ENCODE measurements at places on chromosomes 5 and 9. TPM values are rescaled to one million over a fixed set of nuclear protein-coding genes. Genes with fewer than 3 reads are reported as not detected.

The SLC22A4 gene
- total RNA-seq, result 25.1 TPM

The IFNE gene
- total RNA-seq, result not detected

The PCDHGB4 gene
- total RNA-seq, result 2.3 TPM

The PPP3R2 gene
- not detected for total RNA-seq

The RUSC2 gene
- 14.8 TPM for total RNA-seq

The PCDHB11 gene
- total RNA-seq, result 3.4 TPM

The FBP2 gene
- total RNA-seq, result not detected

The PCDHB2 gene
- 1.4 TPM for total RNA-seq

The FST gene
- not detected for total RNA-seq

The BICD2 gene
- 36.8 TPM for total RNA-seq

The UBE2QL1 gene
- 0.32 TPM for total RNA-seq

The NCS1 gene
- total RNA-seq, result 0.61 TPM

The PDE6A gene
- total RNA-seq, result not detected

The LHX6 gene
- 0.41 TPM for total RNA-seq

The MUSK gene
- not detected for total RNA-seq

The HRH2 gene
- total RNA-seq, result 14.6 TPM

The ACTL7B gene
- not detected for total RNA-seq

The ITK gene
- 43.8 TPM for total RNA-seq

The NPM1 gene
- total RNA-seq, result 441 TPM

The AUH gene
- 24.1 TPM for total RNA-seq

The NUTM2F gene
- total RNA-seq, result not detected

The MEGF10 gene
- total RNA-seq, result 0.17 TPM

The GABRA1 gene
- not detected for total RNA-seq

The SLC25A51 gene
- total RNA-seq, result 26.6 TPM

The ORM2 gene
- not detected for total RNA-seq

The PCDHGB3 gene
- total RNA-seq, result 4.6 TPM

The PDLIM4 gene
- 9.1 TPM for total RNA-seq

The SHISAL2B gene
- not detected for total RNA-seq

The ZNF169 gene
- total RNA-seq, result 15.0 TPM

The SPATA24 gene
- total RNA-seq, result 2.1 TPM

The HMGCS1 gene
- 18.7 TPM for total RNA-seq

The C7 gene
- 461 TPM for total RNA-seq

The PRRT1B gene
- total RNA-seq, result not detected

The SCAMP1 gene
- total RNA-seq, result 28.0 TPM

The DMRT2 gene
- not detected for total RNA-seq

The PCDHGA6 gene
- total RNA-seq, result 4.1 TPM

The IL33 gene
- total RNA-seq, result 14.6 TPM

The NREP gene
- 34.2 TPM for total RNA-seq

The GALNT10 gene
- 50.2 TPM for total RNA-seq

The SEC24A gene
- 35.0 TPM for total RNA-seq

The LCN10 gene
- 14.8 TPM for total RNA-seq

The UBE2B gene
- total RNA-seq, result 89.1 TPM

The NPR3 gene
- 21.4 TPM for total RNA-seq

The SLCO6A1 gene
- not detected for total RNA-seq

The SLC36A2 gene
- not detected for total RNA-seq

The FSTL4 gene
- total RNA-seq, result 0.92 TPM

The PCSK1 gene
- not detected for total RNA-seq

The TEX48 gene
- not detected for total RNA-seq

The FOXD4 gene
- 0.52 TPM for total RNA-seq

The DBH gene
- total RNA-seq, result not detected

The CNTNAP3B gene
- 13.7 TPM for total RNA-seq

The CMYA5 gene
- total RNA-seq, result 0.32 TPM

The SLIT3 gene
- total RNA-seq, result 16.2 TPM

The OR1J2 gene
- not detected for total RNA-seq

The SPOCK1 gene
- 17.0 TPM for total RNA-seq

The NMUR2 gene
- total RNA-seq, result not detected

The PTPA gene
- total RNA-seq, result 104 TPM

The PSAT1 gene
- total RNA-seq, result 6.8 TPM

The PRSS3 gene
- not detected for total RNA-seq
